Mesendoderm (in vitro differentiated cells): ENCODE measurements at places on chromosomes 11 and 22.
A peak's percentile ranks its signal among the peaks of the same experiment; 100 is the strongest.

- DNase-seq, result no peak
Measured at GRCh38 chr11:33575311-33575710, 125.3 kb downstream of the C11orf91 start.

DNA sequence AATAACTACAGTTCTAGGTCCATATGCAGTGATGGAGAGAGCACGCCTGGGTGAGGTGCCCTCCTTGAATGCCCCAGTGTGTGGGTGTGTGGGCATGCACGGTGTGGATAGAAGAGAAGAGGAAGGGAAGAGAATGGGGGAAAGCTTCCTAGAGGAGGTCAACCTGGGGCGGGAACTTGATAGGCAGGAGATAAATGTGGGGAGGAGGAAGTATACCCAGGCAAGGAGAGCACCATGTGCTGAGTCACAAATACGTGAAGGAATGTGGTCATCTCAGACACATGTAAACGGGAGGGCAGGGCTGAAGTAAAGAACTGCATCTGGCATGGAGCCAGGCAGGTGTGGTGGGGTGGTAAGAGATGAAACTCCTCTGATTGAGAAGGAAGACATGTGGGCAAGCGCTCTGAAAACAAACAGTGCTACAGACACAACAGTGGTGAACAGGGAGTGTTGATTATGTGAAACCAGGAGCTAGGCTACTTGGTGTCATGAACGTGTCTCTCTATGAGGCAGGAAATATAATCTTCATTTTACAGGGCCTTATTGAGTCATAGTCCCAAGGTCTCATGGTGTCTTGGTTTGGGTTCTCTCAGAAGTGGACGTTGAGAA lies 61.5 kb upstream of the EED start:
- no peak for DNase-seq

DNA sequence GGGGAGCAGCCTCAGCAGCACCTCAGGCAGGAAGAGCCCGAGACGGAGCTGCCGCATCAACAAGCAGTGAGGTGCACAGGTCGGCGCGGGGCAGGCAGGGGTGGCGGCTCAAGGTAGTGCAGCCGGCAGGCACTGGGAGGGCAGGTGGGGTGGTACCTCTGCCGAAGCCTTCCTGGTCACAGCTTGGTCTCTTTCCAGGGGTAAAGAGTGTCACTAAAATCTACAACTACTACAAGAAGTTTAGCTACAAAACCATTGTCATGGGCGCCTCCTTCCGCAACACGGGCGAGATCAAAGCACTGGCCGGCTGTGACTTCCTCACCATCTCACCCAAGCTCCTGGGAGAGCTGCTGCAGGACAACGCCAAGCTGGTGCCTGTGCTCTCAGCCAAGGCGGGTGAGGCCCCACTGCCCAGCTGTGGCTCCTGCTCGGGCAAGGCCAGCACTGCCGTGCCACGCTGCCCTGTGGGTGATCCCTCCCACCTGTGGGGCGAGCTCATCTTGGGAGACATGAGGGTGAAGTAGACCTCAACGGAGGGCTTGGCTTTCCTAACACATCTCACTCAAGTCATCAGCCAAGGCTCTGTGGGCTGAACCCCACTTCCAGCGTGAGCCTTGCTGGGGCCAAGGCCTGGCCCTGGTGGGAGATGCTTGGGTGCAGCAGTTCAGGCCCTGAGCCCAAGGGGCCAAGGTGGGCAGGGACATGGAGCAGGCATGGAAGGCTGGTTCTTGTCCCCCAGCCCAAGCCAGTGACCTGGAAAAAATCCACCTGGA lies 13.6 kb downstream of the GATD1 start:
- no peak for DNase-seq

GRCh38 chr11:118619444-118620197 lies 12.2 kb downstream of the PHLDB1 start:
- no peak for DNase-seq

DNA sequence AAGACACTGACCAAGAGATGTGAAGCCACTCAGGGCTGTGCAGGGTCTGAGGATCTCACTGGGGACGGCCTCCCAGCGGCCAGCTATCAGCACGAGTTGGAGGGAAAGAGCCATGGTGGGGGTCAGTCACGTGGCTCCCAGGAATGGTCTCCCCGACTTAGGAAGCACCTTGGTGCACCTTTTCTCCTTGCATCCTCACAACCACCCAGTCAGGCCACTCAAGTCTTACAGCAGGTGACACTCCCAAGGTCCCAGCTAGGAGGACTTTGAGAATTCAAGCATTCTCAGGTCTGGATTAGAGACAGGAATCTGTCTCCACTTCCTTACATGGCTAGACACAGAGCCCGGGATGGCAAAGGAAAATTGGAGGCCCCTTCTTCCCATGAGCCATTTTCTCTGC lies 2.7 kb downstream of the RNASEH2C start:
- no peak for DNase-seq

GRCh38 chr11:69588270-69588669 lies 52.7 kb upstream of the CCND1 start:
- no peak for DNase-seq

- DNase-seq, result no peak
Measured at GRCh38 chr11:122422682-122423081, 232.8 kb upstream of the UBASH3B start.

GRCh38 chr11:96315476-96315875 lies 27.5 kb downstream of the MAML2 start:
- DNase-seq, result no peak

GRCh38 chr22:45102896-45103420 lies 60.8 kb upstream of the NUP50 start:
- DNase-seq, result no peak

GRCh38 chr11:64959498-64959897 lies 12.4 kb downstream of the MAJIN start:
- no peak for DNase-seq

DNA sequence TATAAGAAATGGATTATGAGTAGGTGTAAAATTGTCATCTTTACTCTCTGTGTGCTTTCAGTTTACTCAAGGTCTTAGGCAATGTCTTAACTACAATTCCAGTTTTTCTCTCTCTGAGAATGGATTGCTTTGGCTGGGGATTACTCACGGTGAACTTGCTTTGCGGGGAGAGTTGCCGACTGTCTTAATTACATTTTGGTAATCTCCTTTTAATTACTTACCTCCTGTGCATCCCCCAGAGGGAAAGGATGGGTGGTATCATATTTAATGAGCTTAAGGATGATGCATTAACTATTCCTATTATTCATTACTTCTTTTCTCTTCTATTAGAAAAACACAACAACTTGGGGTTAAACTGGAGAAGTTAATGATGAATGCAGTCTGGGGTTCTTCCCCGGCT lies 159.4 kb downstream of the MPPED1 start:
- no peak for DNase-seq

DNA sequence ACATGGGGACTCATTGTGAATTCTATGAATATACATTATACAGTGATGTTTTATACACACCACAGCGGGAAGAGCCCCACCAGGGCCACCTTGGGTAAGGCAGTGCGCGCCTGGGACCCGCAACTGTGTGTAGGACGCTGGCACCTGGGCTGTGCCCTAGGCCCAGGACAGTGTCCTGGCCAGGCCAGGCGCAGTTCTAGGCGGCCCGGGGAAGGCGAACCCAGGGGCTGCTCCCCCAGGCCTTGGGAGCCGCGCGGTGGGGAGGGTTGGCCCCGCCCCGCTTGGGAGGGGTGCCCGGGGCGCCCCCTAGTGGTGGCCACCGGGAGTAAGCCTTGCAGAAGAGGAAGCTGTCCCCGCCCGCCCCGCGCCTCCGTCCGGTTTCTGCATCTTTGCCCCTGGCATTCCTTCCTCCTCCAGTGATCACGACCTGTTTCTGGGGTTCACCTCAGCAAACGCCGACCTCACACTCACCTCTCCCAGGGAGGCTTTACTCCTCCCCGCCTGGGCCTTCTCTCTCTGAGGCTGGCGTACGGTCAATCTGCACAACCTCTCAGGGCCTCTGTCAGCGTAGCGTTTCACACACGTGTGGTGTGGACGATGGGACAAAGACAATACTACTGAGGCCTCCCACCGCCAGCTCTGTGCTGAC lies 9.5 kb upstream of the EHD1 start:
- DNase-seq, result peak; percentile 79

- peak; percentile 51 for DNase-seq
Measured at GRCh38 chr22:43592476-43592875, 180.7 kb downstream of the MPPED1 start.

- DNase-seq, result no peak
Measured at GRCh38 chr11:68549789-68550484, 89.4 kb downstream of the PPP6R3 start.

GRCh38 chr11:70782401-70782913 lies 384.1 kb downstream of the CTTN start:
- DNase-seq, result no peak

GRCh38 chr11:115194802-115195110 lies 309.5 kb downstream of the CADM1 start:
- no peak for DNase-seq

GRCh38 chr11:132644520-132645239 lies 887.6 kb downstream of the OPCML start:
- DNase-seq, result no peak

DNA sequence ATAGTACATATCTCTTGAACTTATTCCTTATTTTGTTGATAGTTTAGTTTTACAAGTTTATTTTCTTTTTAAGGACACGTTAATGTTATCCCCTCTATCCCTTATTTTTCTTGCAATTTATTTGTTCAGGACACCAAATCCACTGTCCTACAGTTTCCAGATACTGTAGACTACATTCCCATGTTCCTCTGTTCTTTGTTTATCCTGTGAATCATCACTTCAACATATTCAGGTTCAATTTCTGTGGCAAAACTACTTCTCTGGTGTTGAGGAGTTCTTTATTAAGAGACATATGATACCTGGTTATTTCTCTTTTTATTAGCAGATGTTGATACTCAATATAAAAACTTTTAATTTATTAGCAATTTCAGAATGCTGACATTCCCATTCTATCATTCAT lies 72.8 kb upstream of the CLNS1A start:
- no peak for DNase-seq

DNA sequence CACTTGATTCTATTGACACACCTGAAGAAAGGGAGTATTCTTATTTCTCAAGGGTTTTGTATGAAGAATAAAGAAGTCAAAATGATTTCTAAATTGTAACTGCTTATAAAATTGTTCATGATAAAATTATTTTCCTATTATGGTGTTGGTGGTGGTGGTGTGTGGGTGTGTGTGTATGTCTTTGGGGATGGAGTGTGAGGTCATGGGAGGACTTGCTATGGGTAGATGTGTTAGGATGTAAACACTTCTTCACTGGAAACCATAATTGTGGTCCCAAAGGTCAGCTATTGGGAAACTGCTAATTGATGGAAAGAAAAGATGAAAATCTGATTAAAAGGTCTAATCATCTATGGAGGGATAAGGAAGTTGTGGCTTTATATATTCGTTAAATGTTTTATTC lies 5.1 kb downstream of the TRIM22 start:
- DNase-seq, result no peak

DNA sequence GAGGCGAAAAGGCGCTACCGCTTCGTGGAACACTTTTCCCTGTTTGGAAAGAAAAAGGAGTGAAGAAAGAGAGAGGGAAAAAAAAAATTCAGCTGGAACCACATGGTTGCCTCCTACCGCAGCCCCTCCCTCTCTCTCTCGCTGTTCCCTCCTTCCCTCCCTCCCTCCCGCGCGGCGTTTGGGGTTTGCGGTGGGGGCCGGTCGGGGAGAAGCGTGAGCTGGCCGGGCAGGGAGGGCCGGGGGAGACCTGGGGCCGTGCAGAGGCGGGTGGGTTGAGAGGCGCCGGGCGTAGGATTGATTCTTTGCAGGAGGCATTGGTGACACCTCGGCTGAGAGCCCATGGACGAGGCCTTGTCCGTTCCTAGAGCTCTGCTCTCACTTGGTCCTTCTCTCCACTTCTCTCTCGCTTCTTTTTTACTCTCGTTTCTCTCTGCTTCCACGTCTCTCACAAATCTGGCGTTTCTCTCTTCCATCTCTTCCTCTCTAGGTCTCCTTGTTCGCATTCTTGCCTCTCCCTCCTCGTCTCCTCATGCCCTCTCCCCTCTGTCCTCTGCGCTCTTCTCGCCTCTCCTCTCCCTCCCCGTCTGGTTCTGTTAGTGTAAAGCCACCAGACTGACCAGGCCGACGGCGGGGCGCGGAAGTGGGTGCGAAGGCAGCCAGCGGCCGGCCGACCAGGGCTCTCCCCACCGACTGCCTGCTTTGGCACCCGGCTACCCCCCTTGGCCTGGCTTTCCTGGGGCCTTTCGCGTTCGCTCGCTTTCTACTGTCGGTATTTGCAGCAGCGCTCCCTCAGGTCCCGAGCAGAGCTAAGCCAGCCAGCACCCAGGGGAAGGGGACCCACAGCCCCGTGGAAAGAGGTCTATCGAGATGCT lies at the start of gene CLMP:
Gene CLMP, minus strand, starts transcription at position 61 of the 872 bp plus-strand sequence. CDS start 308 bp downstream, outside the sequence.
- DNase-seq, result peak; percentile 89

DNA sequence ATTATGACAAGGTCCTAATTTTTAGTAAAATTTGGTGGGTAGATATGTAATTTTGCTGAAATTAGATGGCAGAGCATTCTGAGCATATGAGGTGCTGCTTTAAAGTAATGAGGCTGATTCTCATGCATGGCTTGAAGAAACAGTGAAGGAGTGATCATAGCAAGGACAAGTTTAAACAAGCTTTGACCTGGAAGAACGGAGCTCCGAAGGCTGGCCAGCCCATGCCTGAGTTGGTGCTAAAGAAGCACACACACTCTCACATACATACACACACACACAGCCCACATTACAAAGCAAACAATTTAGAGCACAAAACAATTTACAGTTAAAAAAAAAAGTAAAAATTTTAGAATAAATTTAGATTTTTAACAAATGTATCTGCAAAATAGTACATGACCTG lies 150.7 kb downstream of the DCDC1 start:
- DNase-seq, result no peak

- DNase-seq, result peak; percentile 27
Measured at GRCh38 chr22:40594346-40594745, 42.2 kb downstream of the MRTFA start.

DNA sequence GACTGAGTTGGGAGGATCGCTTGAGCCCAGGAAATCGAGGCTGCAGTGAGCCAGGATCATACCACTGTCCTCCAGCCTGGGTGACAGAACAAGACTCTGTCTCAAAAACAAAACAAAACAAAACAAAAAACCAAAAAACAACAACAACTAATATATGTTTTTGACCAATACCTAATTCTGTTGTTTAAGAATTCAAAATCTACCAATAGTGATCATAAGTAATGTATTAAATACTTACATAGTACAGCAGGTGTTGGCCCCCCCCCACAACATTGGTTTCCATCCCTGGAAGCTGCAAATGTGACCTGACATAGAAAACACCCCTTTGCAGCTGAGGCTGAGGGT lies 74.7 kb downstream of the KCNQ1 start:
- no peak for DNase-seq

GRCh38 chr11:93655047-93655446 lies 6.4 kb upstream of the CEP295 start:
- no peak for DNase-seq

- no peak for DNase-seq
Measured at GRCh38 chr22:47210686-47211085, 448.2 kb downstream of the TBC1D22A start.

GRCh38 chr11:80048513-80048912 lies 607.7 kb upstream of the TENM4 start:
- no peak for DNase-seq
